Nephron progenitor cell (in vitro differentiated cells): ENCODE measurements at places on chromosomes 11 and 22.

DNA sequence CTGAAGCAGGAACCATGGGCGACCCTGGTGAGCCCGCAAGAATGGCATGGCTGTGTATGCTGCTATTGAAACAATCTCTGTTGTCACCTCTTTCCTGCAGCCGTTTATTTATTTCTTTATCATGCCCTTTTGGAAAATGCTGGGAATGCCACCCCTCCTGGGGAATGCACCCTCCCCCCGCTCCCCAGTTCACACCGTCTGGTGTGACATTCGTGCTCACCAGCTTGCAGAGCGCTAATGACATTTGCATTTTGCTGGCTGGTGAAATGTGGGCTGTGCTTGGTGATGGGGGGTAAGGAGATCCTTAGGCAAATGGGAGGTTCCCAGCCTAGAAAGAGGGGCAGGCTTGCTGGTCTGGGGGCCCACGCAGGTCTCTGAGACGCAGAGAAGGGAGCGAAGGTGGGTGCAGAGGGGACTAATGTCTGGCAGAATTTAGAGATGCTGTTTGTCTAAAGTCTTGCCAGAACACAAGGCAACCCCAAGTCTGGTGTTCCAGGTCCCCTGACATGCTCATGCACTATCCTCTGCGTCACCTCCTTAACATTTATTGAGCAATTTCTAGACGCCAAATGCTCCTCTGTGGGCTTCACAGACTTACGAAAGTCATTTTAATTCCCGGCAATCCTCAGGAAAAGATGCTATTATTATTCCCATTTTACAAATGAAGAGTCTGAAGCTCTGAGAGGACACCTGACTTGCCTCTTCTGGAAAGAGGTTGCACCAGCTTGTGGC, 91.7 kb downstream of the TP53I11 start:
- no peak for DNase-seq

GRCh38 chr11:72012897-72013721, 14.4 kb downstream of the IL18BP start:
- no peak for DNase-seq

GRCh38 chr11:75303544-75304224, 47.8 kb downstream of the ARRB1 start:
- no peak for DNase-seq

DNA sequence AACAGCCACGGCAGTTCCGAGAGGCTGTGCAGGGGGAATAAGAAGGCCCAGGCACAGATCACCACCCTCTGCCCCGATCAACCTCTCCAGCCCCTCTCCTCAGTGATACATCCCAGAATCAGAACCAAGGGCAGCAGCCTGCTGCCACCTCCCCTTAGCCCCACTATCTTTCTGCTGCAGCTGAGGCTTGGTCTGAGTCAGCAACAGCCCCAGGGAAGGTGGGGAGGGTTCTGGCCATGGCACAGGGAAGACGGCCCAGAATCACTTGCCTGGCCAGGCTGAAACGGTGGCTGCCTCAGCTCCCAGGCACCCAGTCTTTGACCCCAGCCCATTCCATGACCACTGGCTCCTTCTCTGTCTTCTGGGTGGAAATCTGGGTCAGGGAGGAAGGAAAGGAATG, 2.3 kb downstream of the CHID1 start:
- DNase-seq: no peak

DNA sequence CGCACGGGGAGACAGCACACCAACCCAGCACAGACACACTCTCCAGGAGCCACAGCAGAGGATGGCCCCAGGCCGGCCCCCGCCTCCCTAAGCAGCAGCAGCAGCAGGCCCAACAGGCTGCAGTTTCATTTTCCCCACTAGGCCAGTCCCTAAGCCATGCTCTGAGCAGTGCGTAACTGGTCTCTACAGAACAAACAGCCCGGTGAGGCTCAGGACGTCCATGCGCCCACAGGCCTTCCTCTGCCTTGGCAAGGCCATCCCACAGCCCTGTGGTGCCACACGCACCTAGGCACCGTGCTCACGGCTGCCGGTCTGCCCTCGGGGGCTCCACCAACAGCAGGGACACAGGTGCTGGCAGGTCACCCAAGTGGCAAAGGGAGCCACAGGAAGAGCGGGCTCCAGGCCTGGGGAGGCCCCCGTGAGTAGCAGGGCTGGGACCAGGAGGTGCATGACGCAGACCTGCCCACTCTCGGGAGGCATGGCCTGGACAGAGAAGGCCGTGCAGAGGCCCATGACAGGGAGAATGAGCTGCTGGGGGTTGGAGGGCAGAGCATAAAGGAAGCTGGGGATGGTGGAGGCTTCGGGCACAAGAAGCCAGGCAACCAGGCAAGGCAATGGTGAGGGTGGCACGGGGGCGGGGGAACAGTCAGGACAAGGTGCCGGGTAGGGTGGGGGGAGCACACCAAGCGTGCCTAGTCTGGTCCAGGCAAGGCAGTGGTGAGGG, 1.4 kb upstream of the MOB2 start:
- no peak for DNase-seq

DNA sequence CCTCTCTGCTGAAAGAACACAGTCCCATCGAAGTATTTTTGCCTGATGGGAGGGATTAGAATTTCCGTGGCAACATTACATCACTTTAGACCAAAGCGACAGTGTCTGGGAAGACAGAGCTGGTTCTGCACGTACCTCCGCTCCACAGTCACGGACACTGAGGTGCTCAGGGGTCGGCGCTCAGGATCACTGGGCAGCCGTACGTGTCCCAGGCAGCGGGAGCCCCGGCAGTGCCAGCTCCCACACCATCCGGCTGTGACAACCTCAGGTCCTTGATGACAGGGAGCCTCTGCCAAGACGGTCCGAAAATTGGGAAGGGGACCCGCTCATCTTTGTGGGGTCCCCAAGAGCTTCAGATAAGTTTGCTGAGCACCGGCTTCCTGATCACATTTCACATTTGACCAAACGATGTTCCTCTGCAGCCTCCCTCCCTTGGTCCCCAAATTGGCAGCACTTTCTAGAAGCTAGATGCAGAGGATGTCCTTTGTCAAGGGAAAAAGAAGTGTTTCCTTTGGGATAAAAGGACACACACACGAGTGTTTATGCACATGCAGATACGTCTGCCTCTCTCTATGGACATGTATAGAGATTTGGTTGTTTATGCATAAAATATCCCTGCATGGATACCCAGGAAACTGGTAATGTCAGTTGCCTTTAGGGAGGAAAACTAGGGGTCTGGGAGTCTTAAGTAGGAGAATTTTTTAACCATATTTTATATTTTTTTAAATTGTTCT, 61.6 kb upstream of the LINC01488 start:
- no peak for DNase-seq

DNA sequence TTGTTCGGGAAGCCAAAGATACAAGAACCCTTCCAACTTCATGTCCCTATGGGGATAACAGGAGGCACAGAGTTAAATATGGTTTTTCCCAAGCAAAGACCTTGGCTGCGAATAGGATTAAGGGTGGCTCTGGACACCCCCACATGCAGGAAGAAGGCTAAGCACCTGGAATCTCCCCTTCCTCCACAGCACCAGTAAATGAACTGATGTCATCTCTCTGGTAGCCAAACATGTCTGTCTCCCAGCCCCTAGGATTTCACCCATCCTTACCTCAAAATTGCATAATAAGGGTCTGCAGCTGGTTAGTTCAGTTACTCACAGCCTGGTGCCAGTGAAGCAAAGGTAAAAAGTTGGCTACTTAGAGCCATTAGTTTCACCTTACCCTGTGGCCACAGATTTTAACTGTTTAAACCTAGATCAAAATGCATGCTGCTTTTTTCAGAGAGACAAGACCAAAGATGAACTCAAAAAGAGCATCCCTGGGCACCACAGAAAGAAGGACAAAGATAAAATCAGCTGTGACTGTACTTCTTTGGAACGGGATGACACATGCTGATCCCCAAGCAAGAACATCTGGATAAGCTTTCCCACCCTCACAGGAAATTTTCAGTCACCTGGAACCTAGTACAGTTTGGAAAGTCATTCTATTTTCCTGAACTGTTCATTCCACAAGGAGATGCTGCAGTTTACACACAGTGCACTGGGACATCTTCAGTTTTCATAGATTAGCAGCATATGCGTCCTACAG, 77.2 kb upstream of the AKIP1 start:
- no peak for DNase-seq

DNA sequence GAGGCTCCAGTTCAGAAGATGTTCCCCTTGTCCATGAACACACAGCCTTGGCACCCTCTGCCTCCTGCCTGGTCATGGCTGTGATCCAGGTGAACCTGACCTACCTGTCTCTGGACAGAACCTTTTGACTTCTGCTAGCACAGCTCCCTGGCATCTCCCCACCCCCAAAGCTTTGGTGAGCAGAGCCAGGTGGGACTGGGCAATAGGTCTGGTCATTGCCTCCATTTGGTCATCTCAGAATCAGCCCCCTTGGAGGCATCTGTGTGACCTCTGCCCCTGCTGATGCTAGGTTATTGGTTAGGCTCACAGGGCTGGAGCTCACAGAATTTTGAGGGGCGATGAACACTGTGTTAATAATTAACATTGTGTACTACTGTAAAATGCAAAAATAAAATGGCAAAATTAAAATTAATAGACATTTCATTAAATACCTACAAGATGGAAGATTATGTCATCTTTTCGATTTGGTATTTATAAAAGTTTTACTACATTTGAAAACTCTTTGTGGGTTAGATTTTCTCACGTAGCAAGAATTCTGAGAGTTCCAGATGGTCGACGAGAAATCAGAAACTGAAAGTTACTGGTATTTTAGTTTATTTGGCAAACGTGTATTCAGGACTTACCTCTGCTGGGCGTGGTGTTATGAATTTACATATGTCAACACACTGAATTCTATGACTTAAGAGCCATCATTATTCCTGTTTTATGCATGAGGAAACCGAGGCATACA, 8.3 kb upstream of the KIAA0930 start:
- DNase-seq: no peak

DNA sequence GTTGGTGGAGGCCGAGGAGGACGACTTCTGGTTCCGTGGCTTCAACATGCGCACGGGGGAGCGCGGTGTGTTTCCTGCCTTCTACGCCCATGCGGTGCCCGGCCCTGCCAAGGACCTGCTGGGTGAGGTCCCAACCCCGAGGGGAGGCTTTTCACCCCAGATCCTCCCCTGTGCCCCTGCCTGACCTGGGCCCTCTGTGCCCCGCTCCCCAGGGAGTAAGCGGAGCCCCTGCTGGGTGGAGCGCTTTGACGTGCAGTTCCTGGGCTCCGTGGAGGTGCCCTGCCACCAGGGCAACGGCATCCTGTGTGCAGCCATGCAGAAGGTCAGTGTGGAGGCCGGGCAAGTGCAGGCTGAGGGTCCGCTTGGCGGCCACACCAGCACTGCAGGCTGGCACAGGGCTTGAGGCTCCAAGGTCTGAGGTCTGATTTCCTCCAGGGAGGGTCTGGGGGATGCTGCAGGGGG, 5.1 kb downstream of the MAPK8IP2 start:
- DNase-seq: no peak

DNA sequence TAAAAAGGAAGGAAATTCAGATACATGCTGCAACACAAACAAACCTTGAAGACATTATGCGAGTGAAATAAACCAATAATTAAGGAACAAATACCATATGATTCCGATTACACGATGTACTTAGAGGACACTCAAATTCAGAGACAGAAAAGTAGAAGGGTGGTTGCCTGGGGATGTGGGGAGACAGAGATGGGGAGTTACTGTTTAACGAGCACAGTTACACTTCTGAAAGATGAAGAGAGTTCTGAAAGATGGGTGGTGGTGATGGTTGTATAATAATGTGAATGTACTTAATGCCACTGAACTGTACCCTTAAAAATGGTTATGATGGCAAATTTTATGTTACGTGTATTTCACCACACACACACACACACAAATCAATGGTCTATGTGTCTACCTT, 14.7 kb downstream of the ZBTB44 start:
- DNase-seq: no peak

GRCh38 chr11:130023204-130023603, 20.6 kb upstream of the PRDM10 start:
- DNase-seq: peak; percentile 13

DNA sequence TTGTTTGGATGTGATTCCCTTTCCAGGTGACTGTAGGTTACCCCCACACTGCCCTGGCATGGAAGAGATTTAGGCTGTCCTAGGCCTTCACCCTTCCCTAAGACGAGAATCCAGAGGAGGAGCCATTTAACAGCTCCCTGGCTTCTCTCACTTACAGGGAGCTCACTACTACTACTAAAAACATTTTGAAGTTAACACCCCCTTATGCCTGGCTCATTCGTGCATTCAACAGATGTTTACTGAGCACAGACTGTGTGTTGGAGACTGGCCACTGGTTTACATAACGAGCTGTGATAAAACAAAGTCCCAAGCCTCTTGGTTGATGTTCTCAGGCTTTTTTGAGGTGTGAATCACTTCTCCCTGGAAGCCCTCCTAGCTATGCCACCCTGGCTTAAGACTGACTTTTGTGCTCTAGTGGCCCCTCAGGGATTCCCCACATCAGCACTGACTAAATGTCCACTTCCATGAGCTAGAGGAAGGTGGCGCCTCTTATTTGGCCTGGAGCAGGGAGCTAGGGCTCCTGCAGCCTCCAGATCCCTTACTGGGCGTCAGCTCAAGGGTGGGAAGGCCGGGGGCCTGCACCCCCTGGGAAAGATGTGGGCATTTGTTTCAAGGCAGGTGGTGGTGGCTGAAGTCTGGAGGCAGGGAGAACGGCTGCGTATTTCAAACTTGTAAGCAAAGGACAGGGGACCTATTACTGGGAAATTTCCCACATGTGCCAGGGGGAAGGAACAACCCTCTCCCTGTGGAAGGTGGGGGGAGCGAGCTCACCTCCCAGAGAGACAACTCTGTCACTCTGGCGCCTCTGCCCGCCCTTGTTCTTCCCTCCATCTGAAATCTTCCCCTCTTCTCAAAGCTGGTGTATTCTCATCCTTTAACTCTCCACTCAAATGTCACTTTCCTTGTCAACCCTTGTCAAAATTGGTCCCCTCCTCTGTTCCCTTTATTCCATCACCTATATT, 19.4 kb upstream of the MALAT1 start:
- no peak for DNase-seq

DNA sequence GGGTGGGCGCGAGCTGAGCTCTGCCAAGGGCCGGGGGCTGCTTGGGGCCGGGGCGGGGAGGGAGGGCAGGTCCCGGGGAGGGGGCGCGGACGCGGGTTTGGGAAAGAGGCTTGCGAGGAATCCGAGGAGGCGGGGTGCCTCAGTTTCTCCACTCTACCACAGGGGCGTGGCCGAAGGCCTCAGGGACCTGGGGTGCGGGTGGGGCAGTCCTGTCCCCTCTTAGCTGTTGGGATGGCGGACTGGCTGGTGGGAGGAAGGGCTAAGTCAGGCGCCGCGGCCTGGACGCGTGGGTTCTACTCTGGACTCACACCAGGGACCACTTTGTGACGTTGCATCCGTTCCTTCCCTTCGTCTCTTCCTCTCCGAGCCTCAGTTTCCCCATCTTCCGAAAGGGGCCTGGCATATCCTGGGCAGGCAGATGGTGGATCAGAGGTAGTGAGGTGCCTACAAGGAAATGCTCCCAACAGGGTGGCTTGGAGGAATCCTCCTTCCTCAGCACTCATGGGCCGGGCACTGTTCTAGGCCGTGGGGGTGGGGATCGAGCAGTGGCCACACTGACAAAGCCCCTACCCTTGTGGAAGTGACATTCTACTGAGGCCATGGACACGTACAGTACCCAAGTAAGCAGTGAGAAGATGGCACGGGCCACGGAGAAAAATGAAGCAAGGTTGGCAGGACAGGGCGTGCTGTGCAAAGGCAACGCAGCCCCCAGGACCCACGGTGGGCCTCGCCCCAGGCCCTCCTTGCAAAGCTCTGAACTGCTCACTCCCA, 13.2 kb downstream of the IGLL1 start:
- DNase-seq: no peak
